Activated T-cell treated with anti-CD3 and anti-CD28 coated beads, Interleukin-2, amount 50 U/mL, for 72 hours (primary cell): ENCODE measurements at places on chromosomes 11 and 22. TPM values are rescaled to one million over a fixed set of nuclear protein-coding genes. Genes with fewer than 3 reads are reported as not detected.

Gene RANBP1
- total RNA-seq = 194 TPM

DNA sequence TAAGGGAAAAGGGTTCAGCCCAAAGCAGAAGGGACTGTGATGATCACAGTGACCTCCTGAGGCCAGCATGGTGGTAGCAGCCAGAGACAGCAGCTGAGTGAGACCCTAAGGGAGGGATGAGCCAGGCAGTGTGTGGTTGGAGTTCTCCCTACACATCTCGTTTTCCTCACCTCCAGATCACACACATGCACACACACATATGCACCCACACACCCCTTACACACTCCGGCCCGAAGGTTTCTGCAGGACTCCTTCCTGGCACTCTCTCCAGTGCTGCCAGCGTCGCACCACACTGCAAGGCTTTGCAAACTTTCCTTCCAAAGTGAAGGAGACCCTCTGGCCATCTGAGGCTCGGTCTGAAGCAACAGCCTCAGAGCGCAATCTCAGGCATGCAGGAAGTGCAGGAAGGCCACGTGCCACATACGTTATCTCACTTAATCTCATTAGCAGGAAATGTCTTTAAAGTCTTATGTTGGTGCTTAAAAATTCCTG, 26.9 kb upstream of the TP53I11 start:
- DNase-seq = no peak

Gene ELMOD1
- not detected for total RNA-seq

- DNase-seq = no peak
These were observed 46.9 kb upstream of the CEP126 start for GRCh38 chr11:101867951-101868350.

Gene ARHGEF17
- 0.05 TPM for total RNA-seq

DNA sequence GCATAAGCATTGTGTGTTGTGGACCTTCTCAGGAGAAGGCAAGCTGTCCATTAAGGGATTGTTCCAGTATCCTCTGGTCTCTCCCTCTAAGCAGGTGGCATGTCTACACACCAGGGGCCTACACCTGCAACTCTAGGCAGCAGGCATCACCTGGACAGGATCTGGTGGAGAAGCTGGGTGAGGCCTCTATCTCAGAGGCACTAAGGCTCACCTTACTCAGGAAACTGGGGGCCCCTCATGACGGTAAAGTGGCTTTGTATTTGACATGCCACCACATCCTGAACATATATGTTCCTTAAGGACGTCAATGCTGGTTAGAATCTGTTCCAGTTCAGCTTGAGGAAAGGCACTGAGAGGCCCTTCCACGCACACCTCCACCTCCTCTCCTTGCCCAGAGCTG, 891.3 kb downstream of the OPCML start:
- no peak for DNase-seq

- DNase-seq = no peak
These were observed 12.3 kb downstream of the LUZP2 start for GRCh38 chr11:24509114-24509513.

DNA sequence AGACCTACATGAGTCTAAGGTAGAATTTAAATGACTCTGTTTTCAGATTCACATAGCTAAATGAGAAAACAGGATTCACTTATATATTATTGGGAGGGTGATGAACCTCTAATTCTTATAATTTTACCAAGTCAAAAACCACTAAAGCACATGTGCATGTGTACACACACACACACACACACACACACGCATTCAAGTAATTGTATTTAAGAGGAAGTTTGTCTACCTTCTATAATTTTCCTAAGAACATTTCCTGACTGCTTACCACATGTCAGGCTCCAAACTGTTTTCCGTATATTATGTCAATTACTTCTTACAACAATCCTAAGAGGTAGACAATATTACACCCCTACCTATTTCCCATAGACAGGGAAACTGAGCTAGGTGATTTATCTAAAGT, 6.7 kb downstream of the RNF141 start:
- no peak for DNase-seq

GRCh38 chr11:65501186-65501471, 2.3 kb downstream of the MALAT1 start:
- DNase-seq = no peak
